ENCODE measurements at places on chromosomes 7 and 10.

- DNase-seq = no peak
Measured at GRCh38 chr10:103231047-103231551, 14.6 kb upstream of the RPEL1 start.

- no peak for DNase-seq
Measured at GRCh38 chr10:75468612-75469005, 37.2 kb downstream of the LRMDA start.

- DNase-seq = no peak
Measured at GRCh38 chr10:27746397-27747095, 927 bp upstream of the MKX start.

DNA sequence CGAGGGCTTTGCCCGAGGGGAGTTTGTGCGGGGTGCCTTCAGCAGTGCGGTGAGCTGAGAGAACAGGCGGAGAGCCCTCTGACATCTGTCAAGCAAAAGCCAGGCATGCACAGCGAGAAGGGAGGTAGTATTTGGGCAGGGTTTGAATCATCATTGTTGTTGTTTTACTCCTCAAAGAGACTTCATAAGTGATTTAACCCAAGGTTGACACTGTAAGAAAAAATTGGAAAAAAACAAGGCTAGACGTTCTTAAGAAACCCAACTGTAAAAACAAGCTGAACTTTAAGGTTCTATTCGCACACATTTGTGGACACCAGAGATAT lies 1.3 kb downstream of the ADAM22 start:
- no peak for DNase-seq

DNA sequence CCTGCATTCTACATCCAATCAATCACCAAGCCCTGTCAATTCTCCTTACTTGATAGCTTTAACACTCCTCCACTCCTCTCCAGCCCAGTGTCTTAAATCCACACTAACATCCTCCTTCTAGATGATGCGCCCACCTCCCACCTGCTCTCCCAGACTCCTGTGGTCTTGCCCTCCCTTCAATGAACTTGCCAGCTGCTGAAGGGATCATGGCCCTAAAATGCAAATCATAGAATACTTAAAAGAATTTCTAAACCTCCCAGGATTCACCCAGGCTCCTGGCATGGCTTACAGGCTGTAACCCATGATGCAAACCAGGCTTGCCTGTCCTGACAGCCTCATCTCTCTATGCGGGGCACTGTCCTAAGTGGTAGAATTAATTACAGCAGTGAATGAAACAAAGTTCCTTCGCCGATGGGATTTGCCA lies 43.6 kb downstream of the SYPL1 start:
- DNase-seq = no peak

DNA sequence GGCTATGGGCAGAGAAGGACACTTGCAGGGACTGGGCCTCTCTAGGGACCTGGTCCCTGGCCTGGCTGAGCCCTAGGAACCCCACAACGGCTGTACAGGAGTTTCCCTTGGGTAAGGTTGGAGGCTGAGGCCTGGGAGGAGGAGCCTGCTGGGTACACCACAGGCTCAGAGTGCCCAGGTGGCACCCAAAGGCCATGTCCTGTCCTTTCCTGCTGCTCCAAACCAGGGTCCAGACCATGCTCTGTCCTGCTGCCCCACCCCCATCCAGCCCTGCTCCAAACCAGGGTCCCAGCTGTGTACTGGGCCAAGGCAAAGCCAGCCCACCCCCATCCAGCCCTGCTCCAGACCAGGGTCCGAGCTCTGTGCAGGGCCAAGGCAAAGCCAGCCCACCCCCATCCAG lies 35.3 kb upstream of the ZNF488 start:
- DNase-seq = no peak

DNA sequence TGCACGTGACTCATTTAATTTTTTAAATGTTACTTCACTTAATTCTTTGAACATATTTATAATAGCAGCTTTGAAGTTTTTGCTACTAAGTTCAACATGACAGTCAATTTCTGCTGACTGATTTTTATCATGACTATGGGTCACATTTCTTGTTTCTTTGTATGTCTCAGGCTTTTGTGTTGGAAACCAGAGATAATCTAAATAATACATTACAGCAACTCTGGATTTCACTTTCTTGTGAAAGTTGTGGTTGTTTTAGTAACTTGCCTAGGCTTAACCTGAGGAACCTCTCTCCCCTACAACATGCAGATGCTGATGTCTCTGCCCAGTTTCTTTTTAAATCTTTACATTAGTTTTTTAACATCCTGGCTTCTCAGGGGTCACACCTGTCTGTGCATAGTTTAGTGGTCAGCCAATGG lies 180.8 kb downstream of the CCDC71L start:
- no peak for DNase-seq

DNA sequence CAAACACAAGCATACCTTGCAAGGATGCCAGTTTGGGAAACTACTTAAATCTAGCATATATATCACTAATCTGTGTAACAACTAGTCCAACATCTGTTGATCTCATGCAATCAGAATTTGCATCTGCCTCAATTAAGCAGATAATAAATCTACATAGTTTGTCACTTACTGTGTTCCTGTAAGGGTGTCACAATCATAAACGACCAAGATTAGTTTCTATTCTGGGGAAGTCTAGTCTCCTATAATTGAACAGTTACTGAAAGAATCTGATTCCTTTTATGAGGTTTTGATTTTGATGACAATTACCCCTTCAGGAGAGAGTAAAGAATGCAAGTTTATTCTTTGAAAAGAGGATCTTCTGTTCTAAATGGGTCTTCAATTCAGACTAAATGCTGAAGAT lies 85.5 kb upstream of the LRRN3 start:
- no peak for DNase-seq
